Lung (tissue), 17 donors: ENCODE measurements at places on chromosomes 16 and 17. TPM values are rescaled to one million over a fixed set of nuclear protein-coding genes. Genes with fewer than 3 reads are reported as not detected.

Gene MFSD11
- 30.5 TPM for total RNA-seq

Gene SLFN14
- total RNA-seq = 2.3 TPM

DNA sequence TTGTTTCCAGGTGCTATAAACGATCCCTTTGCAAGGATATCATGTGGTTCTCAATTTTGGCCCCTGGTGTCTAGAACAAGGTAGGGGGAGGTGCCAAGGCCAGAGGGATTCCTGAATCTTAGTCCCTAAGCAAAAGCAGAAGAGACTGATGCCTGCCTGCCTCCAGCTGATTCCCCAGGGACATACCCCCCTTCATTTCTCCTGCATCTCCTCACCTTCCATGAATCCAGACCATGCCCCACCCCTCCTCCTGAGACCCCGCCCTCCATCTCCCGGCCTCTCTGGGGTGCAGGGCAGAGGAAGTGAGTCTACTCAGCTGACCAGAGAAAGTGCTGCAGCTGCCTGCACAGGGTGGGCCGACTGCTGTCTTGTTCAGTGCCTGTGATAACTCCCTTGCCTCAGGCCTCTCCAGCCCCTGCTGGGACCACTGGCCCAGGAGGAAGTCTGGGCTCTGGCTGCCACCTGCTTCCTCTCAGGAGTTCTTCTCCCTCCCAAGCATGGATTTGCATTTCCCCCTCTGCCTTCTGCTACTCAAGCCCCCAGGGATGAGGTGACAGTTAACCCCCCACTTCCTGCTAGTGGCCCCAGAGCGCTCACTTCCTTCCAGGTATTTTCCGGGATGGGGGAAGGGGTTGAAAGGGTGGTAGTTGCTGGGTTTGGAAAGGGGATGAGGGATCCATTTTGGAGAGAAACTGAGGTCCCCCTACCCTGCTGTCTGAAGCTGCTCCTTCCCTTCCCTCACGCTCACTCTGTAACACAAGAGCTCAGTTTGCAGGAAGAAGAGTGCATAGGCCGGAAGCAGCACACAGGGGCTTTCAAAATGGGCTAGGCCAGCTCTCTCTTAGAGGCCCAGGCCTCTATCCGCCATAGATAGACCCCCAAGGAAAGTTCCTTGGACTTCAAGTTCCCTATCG lies 10.5 kb upstream of the TSPOAP1 start:
- peak; percentile 41 for DNase-seq

- DNase-seq = no peak
Observed at GRCh38 chr16:50815382-50815781, 73.5 kb downstream of the CYLD start.

DNA sequence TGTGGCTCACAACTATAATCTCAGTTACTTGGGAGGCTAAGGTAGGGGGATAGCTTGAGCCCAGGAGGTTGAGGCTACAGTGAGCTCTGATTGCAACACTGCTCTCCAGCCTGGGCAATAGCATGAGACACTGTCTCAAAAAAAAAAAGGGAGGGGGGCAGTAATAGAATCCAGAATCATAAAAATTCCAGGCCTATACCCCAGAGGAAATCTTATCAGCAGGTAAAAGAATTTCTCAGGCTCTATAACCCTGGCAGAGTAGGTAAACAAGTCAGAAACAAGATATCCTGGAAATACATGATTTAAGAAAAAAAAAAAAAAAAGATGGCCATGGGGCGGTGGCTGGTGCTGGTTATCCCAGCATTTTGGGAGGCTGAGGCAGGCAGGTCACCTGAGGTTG lies 12.9 kb downstream of the SPAG9 start:
- no peak for DNase-seq

- no peak for DNase-seq
Observed at GRCh38 chr16:20175358-20175757, 101.7 kb upstream of the GPR139 start.

Gene TBC1D10B
- 31.7 TPM for total RNA-seq

DNA sequence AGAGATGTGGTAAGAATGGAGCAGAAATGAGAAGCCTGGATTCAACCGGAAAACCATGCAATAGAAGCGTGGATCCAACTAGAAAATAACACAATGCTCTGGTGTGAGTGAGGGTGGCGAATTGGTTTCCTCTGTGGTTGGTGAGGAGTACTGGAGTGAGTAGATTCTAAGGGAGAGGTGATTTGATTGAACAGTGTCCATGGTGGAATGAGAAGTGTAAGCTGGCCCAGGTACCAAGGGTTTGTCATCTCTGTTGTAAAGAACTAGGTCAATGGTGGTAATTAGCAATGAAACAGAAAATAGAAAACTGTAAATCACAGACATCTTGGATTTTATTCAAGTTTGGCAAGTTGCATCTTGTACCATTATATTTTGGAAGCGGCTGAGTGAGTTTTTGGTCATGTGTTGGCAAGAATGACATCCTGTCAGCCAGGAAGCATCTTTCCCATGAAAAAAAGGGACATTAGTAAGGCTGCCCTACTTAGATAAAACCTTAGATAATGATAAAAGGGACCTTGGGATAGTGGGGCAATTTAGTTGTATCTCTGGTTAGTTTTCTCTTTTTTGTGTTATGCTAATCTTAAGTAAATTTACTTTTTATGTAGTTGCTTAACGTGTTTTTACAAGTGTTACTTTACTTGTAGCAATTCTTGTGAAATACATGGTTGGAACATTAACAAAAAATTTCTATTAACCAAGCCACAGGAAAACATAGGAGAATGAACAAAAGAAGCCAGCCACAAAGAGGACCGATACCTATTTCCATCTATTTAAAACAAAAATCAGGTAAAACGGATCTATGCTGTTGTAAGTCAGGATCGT lies 20.9 kb downstream of the HSD17B2 start:
- peak; percentile 59 for DNase-seq

- no peak for DNase-seq
Observed at GRCh38 chr16:75794426-75794825, 68.1 kb upstream of the CPHXL start.

Gene ARL5C
- not detected for total RNA-seq

DNA sequence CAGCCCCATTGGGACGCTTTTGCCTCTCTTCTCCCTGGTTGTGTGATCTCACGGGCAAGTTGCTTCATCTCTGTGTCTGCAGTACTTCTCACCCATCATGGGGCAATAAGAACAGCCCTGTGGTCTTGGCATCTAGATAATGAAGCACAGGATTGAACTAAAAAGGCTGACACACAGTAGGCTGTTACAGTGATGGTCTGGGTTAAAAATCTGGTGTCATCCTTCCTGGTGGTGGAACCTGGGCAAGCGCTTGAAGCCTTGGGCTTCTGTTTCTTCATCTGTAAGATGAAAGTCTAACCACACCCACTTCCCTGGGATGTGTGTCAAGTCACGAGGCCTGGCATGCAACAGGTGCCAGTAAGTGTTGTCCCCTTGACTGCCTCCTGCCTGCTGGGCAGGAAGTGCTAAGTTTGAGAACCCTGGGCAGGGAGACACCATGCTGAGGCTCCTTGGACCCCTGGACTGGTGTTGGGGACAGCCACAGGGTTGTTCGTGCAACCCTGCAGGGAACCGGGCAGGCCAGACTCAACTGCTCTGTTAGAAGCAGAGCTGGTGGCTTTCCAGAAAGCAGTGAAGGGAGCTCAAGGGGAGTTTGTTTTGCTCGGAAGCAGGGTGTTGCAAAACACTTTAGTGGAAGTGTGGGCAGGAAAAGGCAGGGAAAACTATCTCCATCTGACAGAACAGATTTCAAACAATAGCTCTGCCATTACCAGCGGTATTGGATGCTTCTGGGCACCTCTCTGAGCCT lies 5.9 kb upstream of the MAP2K3 start:
- DNase-seq = no peak

Gene NDRG4
- total RNA-seq = 10.7 TPM

Gene SLC12A3
- total RNA-seq = not detected

Gene TBX4
- 53.7 TPM for total RNA-seq

GRCh38 chr16:50706250-50706649 lies 12.8 kb downstream of the NOD2 start:
- no peak for DNase-seq

GRCh38 chr17:47717979-47718621 lies 14.9 kb upstream of the TBX21 start:
- peak; percentile 46 for DNase-seq

GRCh38 chr16:82042144-82042543 lies 7.1 kb downstream of the HSD17B2 start:
- no peak for DNase-seq

- DNase-seq = peak; percentile 38
Observed at GRCh38 chr17:45052052-45052772, 780 bp upstream of the DCAKD start.

- no peak for DNase-seq
Observed at GRCh38 chr16:17803625-17804410, 333.1 kb upstream of the XYLT1 start.

DNA sequence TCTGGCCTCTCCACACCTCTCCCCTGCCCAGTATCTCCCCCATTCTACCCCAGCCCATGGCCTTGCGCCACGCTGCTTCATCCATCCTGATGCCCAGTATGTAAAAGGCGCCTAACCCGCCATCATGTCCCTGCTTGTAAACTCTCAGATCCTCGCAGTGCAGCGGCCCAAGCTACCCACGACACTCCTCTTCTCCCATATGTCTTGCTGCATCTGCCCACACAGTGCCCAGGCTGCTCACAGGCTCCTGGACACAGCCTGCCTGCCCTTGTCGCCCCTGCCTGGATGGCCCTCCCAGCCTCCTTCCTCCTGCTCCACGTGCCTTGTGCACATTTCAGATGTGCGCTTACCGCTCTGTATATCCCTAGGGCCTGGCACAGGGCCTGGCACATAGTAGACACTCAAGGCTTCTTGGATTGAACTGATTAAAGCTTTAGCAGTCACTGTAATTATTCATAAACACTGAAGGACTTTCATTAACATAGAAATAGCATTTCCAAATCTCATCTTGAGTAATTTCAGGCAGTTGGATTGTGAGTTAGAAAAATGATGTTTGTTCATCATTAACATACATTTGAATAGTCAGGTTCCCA lies 129.1 kb downstream of the CLEC16A start:
- no peak for DNase-seq

DNA sequence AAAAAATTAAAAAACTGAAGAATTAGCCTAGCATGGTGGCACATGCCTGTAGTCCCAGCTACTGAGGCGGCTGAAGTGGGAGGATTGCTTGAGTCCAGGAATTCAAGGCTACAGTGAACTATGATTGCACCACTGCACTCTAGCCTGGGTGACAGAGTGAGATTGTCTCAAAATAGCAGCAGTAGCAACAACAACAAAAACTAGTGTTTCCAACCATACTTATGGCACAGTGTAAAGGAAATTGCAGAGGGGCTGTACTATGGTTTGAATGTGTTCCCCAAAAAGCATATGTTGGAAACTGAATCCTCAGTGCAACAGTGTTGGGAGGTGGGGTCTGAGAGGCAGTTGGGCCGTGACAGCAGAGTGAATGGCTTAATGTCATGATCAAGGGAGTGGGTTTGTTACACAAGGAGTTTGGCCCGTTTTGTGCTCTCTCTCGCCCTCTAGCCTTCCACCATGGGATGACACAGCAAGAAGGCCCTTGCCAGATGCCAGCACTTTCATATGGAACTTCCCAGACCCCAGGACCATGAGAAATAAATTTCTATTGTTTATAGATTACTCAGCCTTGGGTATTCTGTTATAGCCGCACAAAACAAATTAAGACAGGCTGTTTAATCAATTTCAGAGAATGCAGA lies 70.0 kb downstream of the PGS1 start:
- no peak for DNase-seq

GRCh38 chr16:13863075-13863765 lies 56.7 kb upstream of the ERCC4 start:
- DNase-seq = no peak

Gene PSME3IP1
- total RNA-seq = 59.3 TPM
